T-helper 2 cell treated with Interferon-gamma antibody and Interleukin-4, amounts not matched to agents 5 μg/mL and 100 μg/mL, for 36 hours (primary cell): ENCODE measurements at places on chromosomes 1 and 21.

DNA sequence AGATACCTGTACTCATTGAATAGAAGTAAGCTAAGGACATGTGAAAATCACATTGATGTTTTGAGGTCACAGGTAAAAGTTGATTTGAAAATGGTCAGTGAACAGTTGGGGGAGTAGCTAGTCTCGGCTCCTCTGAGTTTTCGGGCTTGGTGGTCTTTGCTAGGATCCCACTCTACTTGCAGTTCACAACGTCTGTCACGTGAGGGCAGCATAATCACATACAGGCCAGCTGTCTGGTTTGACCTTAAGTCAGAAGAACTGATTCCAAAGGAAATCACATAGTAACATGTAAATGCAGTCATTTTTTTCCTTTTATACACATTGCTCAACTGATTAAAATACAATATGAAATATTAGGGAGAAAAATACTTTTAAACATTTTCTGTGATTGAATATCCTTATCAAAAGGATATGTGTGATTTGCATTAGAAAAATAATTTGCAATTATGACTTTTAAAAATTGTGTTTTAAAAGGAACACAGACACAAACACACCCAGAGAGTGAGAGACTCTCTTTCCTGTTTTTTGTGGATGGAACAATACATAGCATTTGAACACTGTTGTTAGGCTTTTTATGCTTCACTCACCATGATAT, 21.8 kb upstream of the PDC start:
- DNase-seq: peak; percentile 15
- no peaks in the 10 kb centered on the region for H3K4me1 ChIP-seq
- no peaks in the 10 kb centered on the region for H3K36me3 ChIP-seq
- H3K4me3 ChIP-seq: no peak overlapping the region
- H3K27me3 ChIP-seq: peaks cover 6% of the 10 kb centered on the region
- H3K27ac ChIP-seq: no peak overlapping the region

DNA sequence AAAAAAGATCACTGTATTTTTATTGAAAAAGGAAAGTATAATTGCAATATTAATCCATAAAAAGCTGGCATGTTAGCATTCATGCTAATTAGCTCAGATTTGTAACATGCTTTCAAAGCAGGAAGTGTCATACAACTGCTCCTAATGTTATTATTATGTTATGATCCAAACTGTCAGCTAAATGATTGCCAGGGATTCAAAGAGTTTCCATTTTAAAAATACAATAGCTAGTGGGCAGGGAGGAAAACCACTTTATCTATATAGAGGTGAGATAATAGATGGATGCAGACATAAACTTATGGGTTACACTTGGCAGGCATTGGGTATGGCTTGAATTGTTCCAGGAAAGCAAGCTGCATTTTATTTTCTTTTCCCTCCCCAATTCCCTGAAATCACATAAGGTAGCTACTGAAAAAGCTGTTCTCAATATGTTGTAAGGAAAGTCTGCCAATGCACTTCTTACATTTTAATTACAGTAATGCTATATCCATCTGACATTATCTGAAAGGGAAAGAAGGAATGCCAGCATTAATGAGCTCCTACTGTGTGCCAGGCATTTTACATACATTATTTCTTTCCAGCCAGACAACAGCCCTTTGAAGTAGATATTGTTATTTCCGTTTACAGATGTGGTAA, 9.8 kb upstream of the MYSM1 start:
- H3K4me3 ChIP-seq: no peak overlapping the region
- peaks cover under 1% of the 10 kb centered on the region for H3K4me1 ChIP-seq
- H3K27ac ChIP-seq: no peak overlapping the region

DNA sequence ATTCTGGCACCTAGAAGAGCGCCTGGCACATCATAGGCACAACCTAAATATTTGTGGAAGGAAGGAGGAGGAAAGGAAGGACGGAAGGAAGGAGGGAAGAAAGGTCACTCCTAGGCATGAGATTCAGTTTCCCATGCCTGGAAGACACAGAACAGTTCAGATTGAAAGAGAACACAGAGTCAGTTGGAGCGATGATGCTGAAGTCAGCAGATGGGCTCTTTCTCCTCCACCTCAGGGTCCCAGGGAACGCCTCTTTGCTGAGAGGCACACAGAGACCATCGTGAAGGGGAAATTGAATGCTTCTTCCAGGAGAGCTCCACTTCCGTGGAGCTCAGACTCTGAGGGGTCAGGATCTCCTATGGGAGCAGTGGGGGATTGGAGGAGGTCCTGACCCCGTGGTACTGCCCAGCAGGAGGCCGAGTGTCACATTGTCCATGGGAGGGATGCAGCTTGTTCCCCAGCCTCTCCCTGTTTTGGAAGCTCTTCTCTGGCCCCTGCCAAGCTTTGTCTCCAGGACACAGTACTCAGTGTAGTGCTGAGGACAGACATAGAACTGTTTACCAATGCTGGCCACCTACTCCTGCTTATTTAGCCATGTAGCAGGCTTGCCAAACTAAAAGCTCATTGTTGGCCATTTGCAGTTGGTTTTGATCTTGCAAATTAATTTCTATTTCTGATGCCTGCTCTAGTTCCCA, 2.4 kb downstream of the MYBPHL start:
- no peak for DNase-seq
- H3K4me1 ChIP-seq: no peaks in the 10 kb centered on the region
- H3K4me3 ChIP-seq: no peak overlapping the region
- peaks cover 13% of the 10 kb centered on the region for H3K27me3 ChIP-seq
- no peaks in the 10 kb centered on the region for H3K36me3 ChIP-seq
- H3K27ac ChIP-seq: no peak overlapping the region

DNA sequence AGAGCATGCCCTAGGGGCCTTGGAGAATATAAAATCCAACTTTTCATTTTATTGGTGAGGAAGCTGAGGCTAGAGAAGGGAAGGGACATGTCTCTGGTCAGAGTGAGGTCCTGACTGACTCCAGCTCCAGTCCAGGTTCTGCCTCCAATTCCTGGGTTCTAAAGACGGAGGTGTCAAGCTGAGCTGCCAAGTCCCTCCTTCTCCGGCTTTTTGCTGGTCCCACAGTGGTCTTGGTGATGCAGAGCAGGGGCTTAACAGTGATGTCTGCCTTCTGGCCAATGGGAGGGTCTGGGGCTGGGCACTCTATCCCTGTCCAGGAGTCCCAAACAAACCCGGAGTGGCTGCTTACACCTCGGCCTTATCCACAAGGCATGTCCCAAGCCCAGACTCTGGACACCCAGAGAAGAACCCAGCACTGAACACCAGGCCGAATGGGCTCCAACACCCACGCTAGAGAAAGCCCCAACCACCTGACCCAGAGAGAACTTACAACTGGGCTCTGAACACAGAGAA, 104.8 kb downstream of the EBNA1BP2 start:
- DNase-seq: no peak
- H3K27me3 ChIP-seq: peaks cover 11% of the 10 kb centered on the region
- no peaks in the 10 kb centered on the region for H3K36me3 ChIP-seq
- peaks cover 2% of the 10 kb centered on the region for H3K4me1 ChIP-seq

GRCh38 chr21:31132574-31133242, 94.4 kb upstream of the KRTAP19-8 start:
- peak overlapping the region; percentile 94 for H3K27ac ChIP-seq
- H3K27me3 ChIP-seq: no peaks in the 10 kb centered on the region
- peak overlapping the region; percentile 82 for H3K4me3 ChIP-seq
- H3K4me1 ChIP-seq: peaks cover 71% of the 10 kb centered on the region
- peak; percentile 79 for DNase-seq

GRCh38 chr1:6601923-6602668, 573 bp downstream of the KLHL21 start:
- H3K4me3 ChIP-seq: peak overlapping the region; percentile 98
- peak overlapping the region; percentile 98 for H3K27ac ChIP-seq
- H3K27me3 ChIP-seq: no peaks in the 10 kb centered on the region
- peaks cover 12% of the 10 kb centered on the region for H3K36me3 ChIP-seq
- peak; percentile 31 for DNase-seq

GRCh38 chr1:160366731-160367515, at the start of gene NHLH1:
NHLH1 (plus strand) TSS chr1:160367071; CDS start chr1:160370732, 3,661 bp downstream.
- no peaks in the 10 kb centered on the region for H3K36me3 ChIP-seq
- no peak within 1 kb of the TSS for H3K27ac ChIP-seq
- H3K4me3 ChIP-seq: no peak within 1 kb of the TSS
- peaks cover 9% of the 10 kb centered on the region for H3K4me1 ChIP-seq

- H3K27ac ChIP-seq: no peak overlapping the region
- no peaks in the 10 kb centered on the region for H3K36me3 ChIP-seq
- H3K27me3 ChIP-seq: no peaks in the 10 kb centered on the region
- no peak for DNase-seq
- H3K4me3 ChIP-seq: no peak overlapping the region
Observed at GRCh38 chr21:42672699-42673458, 19.5 kb downstream of the PDE9A start.

DNA sequence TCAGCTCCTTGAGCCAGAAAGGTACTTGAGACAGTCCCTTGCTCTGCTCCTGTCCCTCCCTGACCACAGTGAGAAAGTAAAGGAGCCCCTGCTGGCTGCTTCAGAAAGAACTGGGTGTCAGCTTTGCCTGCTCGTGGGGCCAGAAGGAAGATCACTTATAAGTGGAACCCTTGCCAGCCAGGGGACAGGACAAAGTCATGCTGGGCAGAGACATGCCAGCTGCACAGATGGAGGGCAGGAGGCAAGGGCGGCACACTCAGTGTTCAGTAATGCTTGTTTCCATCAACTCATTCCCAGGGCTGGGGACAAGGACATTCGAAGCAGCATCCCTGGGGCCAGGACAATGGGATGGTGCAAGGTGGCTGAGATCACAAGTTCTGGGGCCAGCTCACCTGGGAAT, 41.8 kb downstream of the NTPCR start:
- peaks cover 41% of the 10 kb centered on the region for H3K36me3 ChIP-seq
- H3K27me3 ChIP-seq: no peaks in the 10 kb centered on the region
- H3K27ac ChIP-seq: no peak overlapping the region
- DNase-seq: no peak
